Thoracic aorta (tissue), 2 donors: ENCODE measurements at places on chromosomes 6 and 20. TPM values are rescaled to one million over a fixed set of nuclear protein-coding genes. Genes with fewer than 3 reads are reported as not detected.

SIRT5 gene
- total RNA-seq: 10.0 TPM

ZSCAN26 gene
- 25.7 TPM for total RNA-seq

C20orf144 gene
- not detected for total RNA-seq

LGSN gene
- total RNA-seq: not detected

LY6G6F gene
- not detected for total RNA-seq

ZNF217 gene
- total RNA-seq: 21.4 TPM

GSTA1 gene
- total RNA-seq: not detected

MCCD1 gene
- not detected for total RNA-seq

MYO6 gene
- total RNA-seq: 30.1 TPM

CRISP2 gene
- total RNA-seq: not detected

FAM184A gene
- total RNA-seq: 7.5 TPM

GRCh38 chr20:48102931-48103660 is 317.8 kb upstream of the SULF2 start:
- H3K27me3 ChIP-seq: no peaks in the 10 kb centered on the region
- H3K27ac ChIP-seq: no peak overlapping the region
- no peaks in the 10 kb centered on the region for H3K36me3 ChIP-seq
- H3K4me1 ChIP-seq: no peaks in the 10 kb centered on the region
- no peak for DNase-seq

GRCh38 chr6:157760589-157761330 is 62.3 kb upstream of the SNX9 start:
- H3K4me3 ChIP-seq: peak overlapping the region; percentile 13
- H3K36me3 ChIP-seq: no peaks in the 10 kb centered on the region
- peaks cover 73% of the 10 kb centered on the region for H3K4me1 ChIP-seq
- peak overlapping the region; percentile 82 for H3K27ac ChIP-seq
- DNase-seq: no peak

DNA sequence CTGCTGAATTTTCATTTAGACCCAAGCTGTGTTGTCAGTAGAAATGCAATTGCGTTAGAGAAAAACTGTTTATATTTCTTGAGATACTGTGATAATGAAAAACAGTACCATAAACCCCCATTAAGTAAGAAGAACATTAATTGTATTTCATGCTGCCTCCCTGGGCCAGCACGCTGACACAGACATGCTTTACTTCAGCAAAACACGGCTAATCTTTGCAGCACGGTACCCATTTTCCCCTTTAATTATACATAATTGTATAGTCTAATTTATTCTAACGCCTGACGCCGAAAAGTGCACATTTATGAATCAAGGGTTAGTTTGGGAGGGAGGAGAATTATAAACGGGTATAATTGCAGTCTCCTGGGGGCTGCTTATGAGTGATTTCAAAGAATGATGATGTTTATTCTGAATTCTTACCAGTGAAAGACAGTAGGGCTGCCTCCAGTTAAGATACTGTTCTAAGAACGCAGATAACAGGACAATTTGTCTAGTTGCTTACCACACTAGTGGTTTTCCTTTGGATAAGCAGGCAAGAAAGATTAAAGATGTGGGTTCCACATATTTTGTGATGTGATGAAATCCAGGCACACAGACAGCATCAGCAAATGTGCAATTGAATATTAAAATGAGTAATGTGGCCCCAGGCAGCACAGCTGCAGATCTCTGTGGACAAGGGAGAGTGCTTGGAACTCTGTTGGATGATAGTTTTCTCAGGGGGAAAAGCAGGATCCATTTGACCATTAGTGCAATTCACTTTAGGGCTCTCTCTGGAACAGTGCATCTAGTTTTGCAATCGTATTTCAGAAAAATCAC is 4.7 kb upstream of the SULF2 start:
- H3K27ac ChIP-seq: no peak overlapping the region
- no peaks in the 10 kb centered on the region for H3K36me3 ChIP-seq
- no peaks in the 10 kb centered on the region for H3K27me3 ChIP-seq
- no peak for DNase-seq

DNA sequence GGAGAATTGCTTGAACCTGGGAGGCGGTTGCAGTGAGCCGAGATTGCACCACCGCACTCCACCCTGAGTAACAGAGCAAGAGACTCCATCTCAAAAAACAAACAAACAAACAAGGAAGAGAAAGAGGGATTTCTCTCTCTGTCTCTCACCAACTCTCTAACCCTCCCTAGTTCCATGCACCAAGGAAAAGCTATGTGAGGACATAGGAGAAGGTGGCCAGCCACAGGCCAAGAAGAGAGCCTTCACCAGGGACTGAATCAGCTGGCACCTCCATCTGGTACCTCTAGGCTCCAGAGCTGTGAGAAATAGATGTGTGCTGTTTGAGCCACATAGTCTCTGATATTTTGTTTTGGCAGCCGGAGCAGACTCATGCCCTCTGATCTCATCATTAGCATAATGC is 9.0 kb upstream of the FAM110A start:
- no peaks in the 10 kb centered on the region for H3K27me3 ChIP-seq
- no peak overlapping the region for H3K27ac ChIP-seq
- DNase-seq: no peak
- no peaks in the 10 kb centered on the region for H3K36me3 ChIP-seq
- no peaks in the 10 kb centered on the region for H3K4me1 ChIP-seq

DNA sequence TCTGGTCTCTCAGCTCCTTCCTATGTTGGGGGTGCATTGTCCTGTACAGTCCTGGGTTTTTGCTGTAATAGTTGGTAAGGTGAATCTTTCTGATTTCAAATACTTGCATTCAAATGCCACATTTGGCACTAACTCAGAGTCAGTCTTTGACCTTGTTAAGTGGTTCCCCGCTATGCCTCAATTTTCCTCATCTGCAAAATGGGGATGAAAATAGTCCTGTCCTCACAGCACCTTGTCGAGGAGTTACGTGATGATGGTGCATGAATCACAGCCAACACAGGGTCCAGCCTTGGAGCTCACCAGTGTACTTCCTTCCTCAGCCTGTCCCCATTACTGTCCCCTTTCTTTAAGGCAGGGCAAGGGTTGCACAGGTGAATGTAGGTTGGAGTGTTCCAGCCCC is 1.1 kb downstream of the WFDC5 start:
- H3K27me3 ChIP-seq: no peaks in the 10 kb centered on the region
- no peaks in the 10 kb centered on the region for H3K4me1 ChIP-seq

- H3K27me3 ChIP-seq: no peaks in the 10 kb centered on the region
- no peak overlapping the region for H3K27ac ChIP-seq
- H3K4me3 ChIP-seq: no peak overlapping the region
- no peaks in the 10 kb centered on the region for H3K4me1 ChIP-seq
- H3K36me3 ChIP-seq: no peaks in the 10 kb centered on the region
Measured at GRCh38 chr6:20907486-20908071, 373.3 kb downstream of the CDKAL1 start.

DNA sequence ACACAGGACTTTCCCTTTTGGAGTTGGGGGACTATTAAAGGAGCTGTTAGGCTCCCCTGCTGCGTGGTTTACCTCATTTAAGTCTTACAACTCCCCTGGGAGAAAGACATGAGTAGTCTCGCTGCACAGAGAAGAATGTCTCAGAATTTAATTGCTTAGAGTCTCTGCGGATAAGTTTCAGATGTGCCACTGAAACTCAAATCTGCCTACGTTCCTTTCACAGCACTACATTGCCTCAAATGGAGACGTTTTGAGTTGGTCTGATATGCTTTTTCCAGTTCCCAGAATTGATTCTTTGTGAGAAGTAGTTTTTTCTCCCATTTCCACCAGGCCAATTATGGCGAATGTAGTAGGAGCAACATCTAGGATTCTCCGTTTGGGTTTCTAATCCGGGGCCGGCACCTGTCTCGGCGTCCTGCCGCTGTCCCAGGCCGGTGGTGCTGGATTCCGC is 532 bp upstream of the SLC35F1 start:
- peak overlapping the region; percentile 70 for H3K4me3 ChIP-seq
- H3K36me3 ChIP-seq: no peaks in the 10 kb centered on the region
- H3K4me1 ChIP-seq: peaks cover 7% of the 10 kb centered on the region

GRCh38 chr6:94227741-94228140 is 808.4 kb upstream of the EPHA7 start:
- no peak for DNase-seq
- no peaks in the 10 kb centered on the region for H3K27me3 ChIP-seq
- H3K4me3 ChIP-seq: no peak overlapping the region
- H3K4me1 ChIP-seq: no peaks in the 10 kb centered on the region
- H3K27ac ChIP-seq: no peak overlapping the region

DNA sequence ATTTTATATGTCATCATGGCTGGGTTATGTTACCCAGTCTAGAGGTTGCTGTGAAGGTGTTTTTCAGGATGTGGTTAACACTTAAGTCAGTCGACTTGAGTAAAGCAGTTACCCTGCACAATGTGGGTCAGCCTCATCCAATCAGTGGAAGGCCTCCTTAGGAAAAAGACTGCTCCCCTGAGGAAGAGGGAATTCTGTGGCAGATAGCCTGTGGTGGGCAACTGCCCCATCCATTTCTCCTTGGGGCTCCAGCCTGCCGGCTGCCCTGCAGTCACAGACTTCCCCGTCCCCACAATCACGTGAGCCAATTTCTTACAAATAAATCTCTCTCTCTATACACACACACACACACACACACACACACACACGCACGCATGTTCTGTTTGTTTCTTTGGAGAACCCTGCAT is 34.5 kb upstream of the MPC1 start:
- no peaks in the 10 kb centered on the region for H3K27me3 ChIP-seq
- H3K4me3 ChIP-seq: no peak overlapping the region
- no peaks in the 10 kb centered on the region for H3K36me3 ChIP-seq
- H3K27ac ChIP-seq: no peak overlapping the region
- H3K4me1 ChIP-seq: no peaks in the 10 kb centered on the region

- no peaks in the 10 kb centered on the region for H3K36me3 ChIP-seq
- no peak overlapping the region for H3K27ac ChIP-seq
- no peaks in the 10 kb centered on the region for H3K27me3 ChIP-seq
- H3K4me3 ChIP-seq: no peak overlapping the region
- no peak for DNase-seq
Measured at GRCh38 chr20:48031122-48031521, 245.8 kb upstream of the SULF2 start.

DNA sequence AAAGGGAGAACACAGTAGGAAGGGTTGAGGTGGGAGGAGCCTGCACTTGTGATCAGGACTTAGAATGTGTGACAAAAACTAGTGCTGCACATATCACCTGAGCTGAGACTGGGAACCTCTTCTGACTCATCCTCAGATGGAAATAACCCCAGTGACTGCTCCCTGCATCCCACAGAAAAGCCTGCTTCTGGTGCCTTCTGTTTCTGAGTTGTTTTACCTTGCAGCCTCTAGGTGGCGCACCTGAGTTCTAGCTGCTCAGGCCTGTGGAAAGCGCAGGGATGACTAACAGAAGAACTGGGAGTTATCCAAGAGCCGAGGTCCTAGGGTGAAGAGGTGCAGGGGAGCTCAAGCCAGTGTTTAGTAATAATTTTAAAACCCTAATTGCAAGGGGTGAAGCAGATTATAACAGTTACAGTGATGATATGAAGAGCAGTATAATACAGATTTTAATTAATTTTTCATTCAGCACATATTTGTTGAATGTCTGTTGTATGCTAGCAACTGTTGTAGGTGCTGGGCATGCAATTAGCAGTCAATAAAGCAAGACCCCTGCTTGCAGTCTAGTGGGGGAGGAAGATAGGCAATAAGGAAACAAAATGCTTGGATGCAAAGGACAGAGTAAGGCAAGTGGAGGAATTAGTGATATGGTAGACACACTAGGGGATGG is 302.5 kb downstream of the DHX35 start:
- no peak overlapping the region for H3K4me3 ChIP-seq
- no peaks in the 10 kb centered on the region for H3K36me3 ChIP-seq
- DNase-seq: peak; percentile 8
- no peaks in the 10 kb centered on the region for H3K27me3 ChIP-seq

GRCh38 chr6:144186817-144187625 is 36.7 kb downstream of the STX11 start:
- H3K27ac ChIP-seq: no peak overlapping the region
- peaks cover 20% of the 10 kb centered on the region for H3K4me1 ChIP-seq
- H3K27me3 ChIP-seq: no peaks in the 10 kb centered on the region

- DNase-seq: no peak
- H3K36me3 ChIP-seq: no peaks in the 10 kb centered on the region
- H3K4me3 ChIP-seq: no peak overlapping the region
- H3K27me3 ChIP-seq: no peaks in the 10 kb centered on the region
Measured at GRCh38 chr6:47396401-47397069, 81.1 kb upstream of the CD2AP start.

GRCh38 chr20:45153752-45154151 is 20.9 kb upstream of the PI3 start:
- no peak overlapping the region for H3K4me3 ChIP-seq
- no peaks in the 10 kb centered on the region for H3K4me1 ChIP-seq
- H3K27me3 ChIP-seq: no peaks in the 10 kb centered on the region
- H3K36me3 ChIP-seq: no peaks in the 10 kb centered on the region
- DNase-seq: no peak

DNA sequence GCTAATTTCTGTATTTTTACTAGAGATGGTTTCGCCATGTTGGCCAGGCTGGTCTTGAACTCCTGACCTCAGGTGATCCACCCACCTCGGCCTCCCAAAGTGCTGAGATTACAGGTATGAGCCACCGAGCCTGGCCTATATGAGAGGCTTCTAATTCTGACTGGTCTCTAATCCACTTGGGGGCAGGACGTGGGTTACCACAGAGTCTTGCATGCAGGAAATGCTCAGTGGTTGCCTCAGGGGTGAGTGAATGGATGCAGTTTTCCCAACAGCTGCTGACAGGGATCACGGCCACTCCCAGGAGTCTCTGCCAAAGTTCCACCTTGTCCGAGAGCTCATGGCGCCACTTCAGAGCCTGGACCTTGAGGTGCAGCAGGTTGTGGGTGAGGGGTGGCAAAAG is 6.4 kb upstream of the FANCE start:
- H3K4me1 ChIP-seq: no peaks in the 10 kb centered on the region
- H3K36me3 ChIP-seq: no peaks in the 10 kb centered on the region
- no peaks in the 10 kb centered on the region for H3K27me3 ChIP-seq
- DNase-seq: no peak

GRCh38 chr6:136812174-136812573 is 10.2 kb upstream of the PEX7 start:
- no peaks in the 10 kb centered on the region for H3K36me3 ChIP-seq
- no peaks in the 10 kb centered on the region for H3K27me3 ChIP-seq
- H3K4me1 ChIP-seq: no peaks in the 10 kb centered on the region
